ENCODE measurements at places on chromosomes 7 and 10.

DNA sequence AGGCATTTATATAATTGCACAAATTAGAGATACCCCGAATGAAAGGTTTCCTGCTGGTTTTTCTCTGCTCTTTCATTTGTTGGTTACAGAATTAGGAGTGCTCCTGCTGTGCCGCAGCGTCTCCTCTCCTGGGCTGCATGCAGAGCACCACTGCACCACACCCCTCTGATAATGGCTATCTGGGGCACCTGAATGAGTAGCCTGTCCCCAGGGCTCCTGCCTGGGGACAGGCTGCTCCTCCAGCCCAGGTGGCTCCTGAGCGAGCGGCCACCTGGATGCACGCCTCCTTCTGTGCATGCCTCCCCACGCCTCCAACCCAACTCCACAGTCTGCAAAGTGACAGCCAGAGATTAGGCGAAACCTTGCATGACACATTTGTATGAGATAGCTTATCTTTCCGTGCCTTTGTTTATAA lies 242.6 kb upstream of the FZD8 start:
- no peak for DNase-seq

- DNase-seq, result no peak
Observed at GRCh38 chr10:91077549-91078071, 142.9 kb upstream of the PCGF5 start.

- no peak for DNase-seq
Observed at GRCh38 chr7:142383841-142384492, 126.1 kb upstream of the PRSS58 start.

DNA sequence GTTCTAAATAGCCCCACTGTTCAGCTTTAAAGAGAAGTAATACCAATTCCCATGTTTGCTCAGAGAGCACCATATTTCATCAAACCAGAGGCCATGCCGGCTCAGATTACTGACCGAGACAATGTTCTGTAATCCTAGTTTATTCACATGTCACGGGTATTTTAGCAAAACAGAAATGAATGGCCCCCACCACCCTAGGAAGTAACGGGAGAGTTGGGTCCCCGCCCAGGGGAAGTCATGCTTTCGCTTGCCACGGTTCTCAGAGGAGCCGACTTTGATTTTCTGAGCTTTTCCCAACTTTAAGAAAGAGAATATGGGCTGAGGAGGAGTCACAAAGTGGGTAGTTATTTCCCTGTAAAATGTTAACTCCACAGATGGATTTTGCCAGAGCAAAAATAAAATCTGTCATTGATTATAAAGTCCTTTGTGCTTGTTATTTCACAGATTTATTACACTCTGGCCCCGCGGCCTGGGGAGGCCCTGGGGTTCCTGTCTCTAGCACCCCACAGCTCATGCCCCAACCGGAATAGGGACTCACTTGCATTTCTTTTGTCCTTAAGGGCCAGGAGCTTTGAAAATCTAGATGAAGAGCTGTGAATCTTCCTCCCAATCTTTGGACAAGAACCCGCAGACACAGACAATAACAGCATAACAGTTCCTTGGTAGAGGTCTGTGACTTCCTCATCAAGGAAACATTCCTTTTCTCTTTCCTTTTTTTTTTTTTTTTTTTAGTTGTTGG lies 3.7 kb upstream of the GDF10 start:
- no peak for DNase-seq

DNA sequence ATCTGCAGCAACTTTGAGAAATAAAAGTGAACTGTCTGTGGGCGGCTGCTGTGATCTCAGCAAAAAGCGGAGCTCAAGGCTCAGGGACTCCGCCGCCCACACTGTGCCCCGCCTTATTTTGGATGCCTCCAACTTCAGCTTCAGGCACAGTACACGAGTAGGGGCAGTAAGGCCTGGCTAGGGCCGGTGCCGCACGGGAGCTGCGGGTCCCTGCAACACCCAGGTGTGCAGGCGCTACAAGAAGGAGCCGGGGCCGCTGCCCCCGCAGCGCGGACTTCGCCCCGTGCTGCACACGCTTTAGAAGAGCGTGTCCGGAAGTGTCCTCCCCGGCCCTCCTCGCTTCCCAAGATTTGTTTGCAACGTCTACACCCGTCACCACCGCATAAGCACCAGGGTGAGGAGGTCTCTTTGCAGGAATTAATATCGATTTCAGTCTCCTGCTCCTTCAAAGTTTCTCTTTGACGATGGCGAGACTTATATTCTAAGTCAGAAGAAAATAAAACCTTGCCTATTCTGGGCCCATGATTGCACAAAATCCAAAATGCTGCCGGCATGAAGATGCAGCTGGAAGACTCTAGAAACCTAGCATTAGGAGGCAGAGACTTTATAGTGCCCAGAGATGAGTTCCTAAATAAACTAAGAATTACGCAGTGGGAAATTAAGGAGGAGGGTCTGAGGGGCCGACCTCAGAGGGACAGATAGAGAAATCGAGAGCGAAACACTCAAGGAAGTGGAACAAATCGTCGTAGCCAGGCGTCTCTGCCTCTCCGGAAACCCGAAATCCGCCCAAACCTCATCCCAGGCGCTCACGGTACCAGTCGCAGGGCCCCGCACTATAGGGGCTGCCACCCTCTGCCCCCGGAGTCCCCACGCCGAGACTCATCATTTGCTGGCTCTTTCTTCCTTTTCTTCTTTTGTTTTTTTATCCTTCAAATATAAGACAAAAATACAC lies 6.4 kb downstream of the VAX1 start:
- DNase-seq, result no peak

GRCh38 chr10:111972109-111972508 lies 211.5 kb downstream of the GPAM start:
- DNase-seq, result no peak

- no peak for DNase-seq
Observed at GRCh38 chr7:103576641-103577040, 130.6 kb upstream of the SLC26A5 start.

- no peak for DNase-seq
Observed at GRCh38 chr10:59695637-59696036, 14.0 kb downstream of the SLC16A9 start.

GRCh38 chr7:5218564-5219360 lies 28.7 kb downstream of the WIPI2 start:
- no peak for DNase-seq

- DNase-seq, result no peak
Observed at GRCh38 chr10:101405001-101405400, 51.0 kb downstream of the BTRC start.

- DNase-seq, result no peak
Observed at GRCh38 chr7:1975581-1975980, 257.2 kb downstream of the MAD1L1 start.

DNA sequence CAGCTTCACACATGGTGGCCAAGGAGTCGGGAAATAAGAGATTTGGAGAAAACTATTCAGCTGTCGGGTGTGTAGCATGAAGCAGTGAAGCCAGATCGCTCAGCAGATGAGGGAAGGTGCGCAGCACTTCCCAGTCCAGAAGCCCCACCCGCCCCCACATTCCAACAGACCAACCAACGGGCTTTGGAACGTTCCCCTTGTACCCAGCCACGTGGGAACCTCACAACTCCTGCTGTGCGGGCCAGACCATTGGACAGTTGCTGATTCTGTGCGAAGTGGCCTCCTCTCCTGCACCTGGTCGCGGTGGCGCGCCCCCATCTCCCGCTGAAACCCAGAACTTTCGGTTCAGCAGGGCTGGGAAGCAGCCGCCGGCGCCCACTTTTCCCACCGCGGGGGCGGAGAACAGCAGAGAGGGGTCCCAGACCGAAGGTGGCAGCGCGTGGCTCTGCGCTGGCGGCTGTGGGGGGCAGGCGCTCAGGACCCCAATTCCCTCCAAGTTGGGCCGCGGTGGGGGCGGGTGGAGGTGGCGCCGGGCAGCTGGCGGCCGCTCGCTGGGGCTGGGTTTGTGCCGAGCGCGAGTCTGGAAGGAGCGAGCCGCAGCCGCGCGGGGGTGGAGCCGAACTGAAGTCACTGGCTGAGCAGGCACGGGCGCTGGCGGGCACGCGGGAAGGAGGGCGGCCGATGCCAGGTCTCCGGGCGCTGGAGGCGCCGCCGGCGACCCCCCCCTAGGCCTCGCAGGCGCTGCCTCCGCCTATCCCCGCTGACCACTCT lies 1301.5 kb upstream of the SORCS1 start:
- no peak for DNase-seq

DNA sequence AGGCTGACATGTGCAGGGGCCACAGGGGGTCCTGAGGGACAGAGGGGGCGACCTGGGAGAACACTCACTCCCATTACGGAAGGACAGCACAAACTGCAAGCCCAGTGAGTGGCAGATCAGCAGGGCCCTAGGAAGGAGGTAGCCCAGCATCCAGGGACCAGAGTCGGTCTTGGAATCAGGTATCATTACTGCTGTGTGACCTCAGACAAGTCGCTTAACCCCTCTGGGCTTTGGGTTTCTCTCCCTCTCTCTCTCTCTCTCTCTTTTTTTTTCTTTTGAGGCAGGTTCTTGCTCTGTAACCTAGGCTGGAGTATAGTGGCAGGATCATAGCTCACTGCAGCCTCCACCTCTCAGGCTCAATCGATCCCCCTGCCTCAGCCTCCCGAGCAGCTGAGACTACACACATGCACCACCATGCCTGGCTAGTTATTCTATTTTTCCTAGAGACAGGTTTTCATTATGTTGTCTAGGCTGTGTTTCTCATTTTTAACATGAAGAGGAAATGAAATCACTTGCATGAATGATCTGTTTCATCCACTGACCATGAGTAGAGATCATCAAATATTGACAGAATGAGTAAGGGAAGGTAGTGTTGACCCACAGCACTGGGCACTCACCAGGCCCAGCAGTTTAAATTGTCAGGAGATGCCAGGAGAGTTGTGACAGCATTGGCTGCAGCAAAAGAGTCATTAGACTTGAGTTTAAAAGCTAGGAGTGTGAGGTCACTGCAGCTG lies 49.4 kb downstream of the BUB3 start:
- no peak for DNase-seq

DNA sequence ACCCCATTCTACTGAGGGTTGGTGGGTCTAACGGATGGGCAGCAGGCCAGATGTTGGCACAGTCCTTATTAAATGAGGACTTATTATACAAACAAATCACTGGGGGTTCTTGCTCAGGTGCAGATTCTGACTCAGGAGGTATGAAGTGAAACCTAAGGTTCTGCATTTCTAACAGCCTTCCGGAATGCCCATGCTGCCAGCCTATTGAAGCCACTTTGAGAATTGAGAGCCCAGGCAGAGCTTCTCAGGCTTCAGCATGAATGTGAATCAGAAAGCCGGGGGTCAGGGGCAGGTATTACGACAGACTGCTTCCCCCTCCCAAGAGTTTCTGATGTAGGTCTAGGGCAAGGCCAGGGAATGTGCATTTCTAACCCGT lies 34.1 kb upstream of the NPFFR1 start:
- DNase-seq, result no peak

GRCh38 chr10:123530166-123530870 lies 135.8 kb upstream of the GPR26 start:
- no peak for DNase-seq

GRCh38 chr7:2698581-2699288 lies 10.7 kb downstream of the AMZ1 start:
- DNase-seq, result no peak

DNA sequence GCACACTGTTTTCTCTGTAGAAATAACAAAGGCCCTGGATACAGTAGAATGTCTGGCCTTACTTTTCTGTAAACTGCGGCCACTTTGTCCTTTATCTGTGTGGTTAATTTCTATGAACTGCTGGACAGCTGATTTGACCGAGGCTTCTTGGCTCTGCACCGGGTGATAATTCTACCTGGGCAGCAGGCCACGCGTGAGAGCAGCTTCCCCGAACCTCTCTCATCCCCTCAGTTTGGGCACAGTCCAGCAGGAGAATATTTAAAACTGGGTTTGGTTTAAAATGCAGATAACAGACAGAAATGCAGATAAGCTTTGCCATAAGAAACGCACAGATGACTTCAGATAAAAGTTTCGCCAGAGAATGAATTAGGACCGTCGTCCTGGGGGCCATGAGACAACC lies 81.0 kb downstream of the CELF2 start:
- DNase-seq, result no peak

DNA sequence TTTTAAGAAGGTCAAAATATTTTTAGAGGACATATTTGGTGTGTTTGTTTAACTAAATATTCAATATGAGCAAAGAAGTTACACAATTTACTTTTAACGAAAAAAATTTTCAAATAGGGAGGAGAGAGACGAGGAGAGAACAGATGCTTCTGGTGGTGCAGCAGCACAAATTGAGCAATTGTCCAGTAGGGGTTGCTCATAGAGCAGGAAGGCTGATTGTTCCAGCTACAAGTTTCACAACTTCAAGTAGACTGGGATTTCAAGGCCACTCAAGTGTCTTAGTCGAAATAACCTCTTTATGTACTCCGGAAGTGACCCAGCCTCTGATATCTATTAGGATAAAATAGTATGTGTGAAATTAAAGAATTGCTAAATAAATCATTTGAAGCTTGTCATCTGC lies 197.9 kb downstream of the HDAC9 start:
- DNase-seq, result no peak

DNA sequence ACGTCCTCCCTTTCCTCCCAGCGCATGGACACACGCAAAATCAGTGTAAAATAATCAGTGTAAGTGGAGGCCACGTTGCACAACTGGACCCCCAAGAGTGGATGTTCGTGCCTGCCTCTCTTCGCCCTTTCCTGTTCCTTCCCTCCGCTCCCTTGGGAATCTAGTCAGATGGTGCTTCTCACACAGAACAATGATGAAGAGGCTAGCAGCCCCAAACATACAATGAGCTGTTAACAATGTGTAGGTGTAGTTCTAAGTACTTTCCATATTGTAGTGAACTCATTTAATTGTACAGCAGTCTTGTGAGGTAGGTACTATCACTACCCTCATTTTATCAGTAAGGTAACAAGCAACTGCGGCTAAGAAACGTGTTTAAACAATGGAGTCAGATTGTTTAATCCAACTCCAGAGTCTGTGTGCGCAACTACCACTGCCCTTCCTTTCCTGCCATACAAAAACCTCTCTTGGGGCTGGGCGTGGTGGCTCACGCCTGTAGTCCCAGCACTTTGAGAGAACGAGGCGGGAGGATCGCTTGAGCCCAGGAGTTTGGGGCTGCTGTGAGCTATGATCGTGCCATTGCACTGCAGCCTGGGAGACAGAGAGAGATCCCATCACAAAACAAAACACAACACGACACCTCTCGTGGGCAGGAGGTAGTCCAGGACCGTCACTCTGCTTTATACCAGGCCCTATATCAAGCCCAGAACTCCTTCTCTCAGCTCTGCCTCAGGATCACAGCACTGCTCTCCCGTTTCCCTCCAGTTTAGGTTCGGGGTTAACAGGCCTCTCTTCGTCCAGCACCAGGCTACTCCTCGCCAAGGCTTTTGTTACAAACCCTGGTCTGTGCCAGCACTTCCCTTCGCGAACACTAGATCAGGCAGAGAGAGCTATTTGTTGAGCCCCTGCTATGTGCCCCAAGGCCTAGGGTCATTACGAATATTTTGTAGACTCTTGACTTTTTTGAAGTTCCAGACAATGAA lies 1.1 kb downstream of the FKBP9 start:
- DNase-seq, result peak; percentile 73

GRCh38 chr10:71339796-71340589 lies 20.9 kb downstream of the SLC29A3 start:
- DNase-seq, result no peak

All from NCI-H526 (cell line).